ENCODE measurements at places on chromosomes 1 and 21.
A peak's percentile ranks its signal among the peaks of the same experiment; 100 is the strongest.

DNA sequence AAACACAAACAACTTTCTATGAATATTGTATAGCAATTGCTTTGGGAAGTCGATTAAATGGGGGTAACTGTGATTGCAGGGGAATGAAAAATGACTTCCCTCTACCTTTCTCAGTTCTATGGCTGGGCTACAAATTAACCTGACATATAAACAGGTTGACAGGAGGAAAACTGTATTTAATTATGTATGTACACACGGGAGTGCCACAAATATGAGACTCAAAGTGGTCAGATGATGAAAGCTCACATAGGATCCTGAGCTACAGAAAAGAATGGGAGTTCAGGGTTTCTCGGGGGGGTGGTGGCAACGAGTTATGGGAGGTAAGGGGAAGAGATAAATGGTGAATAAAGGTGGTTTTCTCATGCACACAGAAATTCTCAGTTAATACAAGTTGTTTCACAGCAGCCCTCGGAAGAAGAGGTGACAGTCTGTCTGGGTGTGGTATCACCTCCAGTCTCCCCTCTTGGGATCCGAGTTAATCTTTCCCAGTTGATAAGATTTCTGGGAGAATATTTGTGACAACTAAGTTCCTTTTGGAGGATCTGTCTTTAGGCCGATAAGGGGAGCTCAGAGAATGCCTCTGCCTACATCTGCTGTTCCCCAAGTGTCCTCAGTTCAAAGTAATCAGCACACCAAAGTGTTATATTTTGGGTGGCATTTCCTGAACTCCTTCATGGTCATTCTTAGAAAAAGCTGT, 26.3 kb downstream of the GADD45A start:
- DNase-seq = no peak

- no peak for DNase-seq
Observed at GRCh38 chr21:42659416-42660117, 6.1 kb downstream of the PDE9A start.

DNA sequence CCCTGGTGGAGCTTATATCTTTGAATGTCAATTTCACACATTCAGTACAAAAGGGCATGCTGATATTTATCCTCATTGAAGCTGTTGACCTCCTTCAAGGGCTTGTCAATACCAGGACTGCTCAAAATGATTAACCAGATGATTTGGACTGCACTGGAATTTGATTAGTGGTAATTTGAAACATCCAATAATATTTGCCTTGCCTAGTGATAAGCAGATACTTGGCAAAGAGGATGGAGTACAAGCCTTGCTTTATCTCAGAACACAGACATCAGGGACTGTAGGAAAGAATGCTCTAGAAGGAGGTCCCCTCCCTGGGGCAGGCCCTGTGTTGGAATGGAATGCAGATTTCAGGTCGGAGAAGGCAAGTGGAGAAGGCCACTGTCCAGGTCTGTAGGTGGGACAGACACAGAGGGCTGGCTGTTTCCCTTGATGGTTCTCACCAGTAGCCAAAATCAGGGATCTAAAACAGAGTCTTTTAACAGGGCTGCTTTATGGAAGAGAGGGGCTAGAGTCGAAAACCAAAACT, 64.8 kb upstream of the ZNF648 start:
- no peak for DNase-seq

DNA sequence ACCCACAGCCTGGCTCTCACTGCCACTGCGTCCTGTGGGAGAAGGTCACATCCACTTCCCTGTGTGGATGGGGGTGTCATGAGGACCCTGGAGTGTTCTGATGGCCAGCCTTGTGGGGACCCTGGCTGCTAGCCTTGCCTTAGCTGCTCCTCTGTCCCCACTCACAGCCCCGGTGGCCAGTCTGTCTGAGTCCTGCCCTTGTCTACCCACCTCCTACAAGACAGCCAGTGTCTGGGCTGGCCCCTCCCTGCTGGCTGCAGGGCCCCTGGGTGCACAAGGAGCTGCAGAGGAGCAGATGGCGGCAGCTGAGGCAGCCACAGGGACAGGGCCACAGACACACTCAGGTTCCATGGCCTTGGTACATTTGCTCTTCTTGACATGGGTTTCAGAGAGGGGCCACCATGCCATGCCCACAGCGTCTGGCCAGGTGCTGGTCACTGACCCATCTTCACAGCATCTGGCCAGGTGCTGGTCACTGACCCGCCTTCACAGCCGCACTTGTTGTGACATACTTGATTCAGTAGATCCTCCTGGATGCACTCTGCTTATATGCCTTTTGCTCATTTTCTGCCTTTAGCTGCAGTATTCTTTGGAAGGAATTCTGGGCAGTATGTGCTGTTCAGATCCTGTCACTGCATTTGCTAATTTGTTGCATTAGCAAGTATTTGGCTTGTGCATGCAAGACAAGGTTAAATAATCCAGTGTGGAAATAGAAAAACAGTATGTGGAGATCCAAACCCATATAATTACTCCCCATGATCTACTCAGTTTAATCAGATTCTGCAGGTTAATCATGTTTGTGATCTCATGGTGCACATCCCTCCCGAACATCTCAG, 157.8 kb downstream of the PCBP3 start:
- no peak for DNase-seq

DNA sequence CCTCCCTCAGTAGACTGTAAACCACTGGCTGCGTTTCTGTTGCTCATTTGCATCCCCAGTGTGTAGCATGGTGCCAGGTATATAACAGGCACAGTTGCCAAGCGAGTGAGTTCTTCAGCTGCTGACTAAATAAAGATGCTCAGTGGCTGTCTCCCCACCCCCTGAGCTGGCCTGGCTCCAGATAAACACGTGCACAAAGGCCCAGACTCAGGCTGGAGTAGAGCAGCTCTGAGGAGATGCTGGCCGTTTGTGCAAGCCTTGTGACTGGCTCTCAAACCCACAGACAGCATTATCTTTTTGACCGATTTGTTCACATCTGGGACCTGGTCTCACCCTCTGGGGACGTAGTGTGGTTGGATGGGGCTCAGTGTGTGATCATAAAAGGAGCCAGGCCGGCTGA, 7.1 kb downstream of the CHRNB2 start:
- no peak for DNase-seq

GRCh38 chr21:44537930-44538911, 1.8 kb downstream of the KRTAP10-1 start:
- DNase-seq = no peak

DNA sequence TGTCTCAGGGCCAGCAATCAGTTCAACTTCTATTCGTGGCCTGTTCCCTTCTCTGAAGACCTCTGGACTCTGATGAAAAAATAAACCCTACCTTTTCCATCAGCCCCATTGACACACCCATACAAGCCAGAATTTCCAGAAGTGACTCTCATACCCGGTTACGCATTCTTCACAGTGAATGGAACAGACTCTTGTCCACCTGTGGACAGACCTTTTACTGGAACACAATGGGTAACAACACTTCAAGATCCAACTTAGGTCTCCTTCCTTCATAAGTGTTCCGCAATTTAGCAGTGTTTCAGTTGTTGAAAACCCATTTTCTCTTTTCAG, 2.6 kb upstream of the NPL start:
- DNase-seq = no peak

DNA sequence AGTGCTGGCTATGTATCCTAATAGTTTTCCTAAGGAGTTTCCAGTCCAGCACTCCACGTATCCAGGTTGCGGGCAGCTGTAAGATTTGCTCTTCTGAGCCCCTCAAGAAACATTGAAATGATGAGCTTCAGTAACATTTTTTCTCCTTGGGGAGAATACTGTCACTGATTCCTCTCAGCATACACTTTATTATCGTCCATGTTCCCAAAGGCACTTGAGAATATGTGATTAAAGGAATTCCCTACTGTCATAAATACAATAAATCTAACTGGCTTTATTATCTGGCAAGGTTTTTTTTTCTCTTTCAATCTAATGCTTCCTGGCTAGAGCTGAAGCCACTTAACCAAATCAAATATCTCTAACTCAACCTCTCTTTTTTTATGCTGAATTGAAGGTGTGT, 359.2 kb upstream of the PKN2 start:
- DNase-seq = no peak

DNA sequence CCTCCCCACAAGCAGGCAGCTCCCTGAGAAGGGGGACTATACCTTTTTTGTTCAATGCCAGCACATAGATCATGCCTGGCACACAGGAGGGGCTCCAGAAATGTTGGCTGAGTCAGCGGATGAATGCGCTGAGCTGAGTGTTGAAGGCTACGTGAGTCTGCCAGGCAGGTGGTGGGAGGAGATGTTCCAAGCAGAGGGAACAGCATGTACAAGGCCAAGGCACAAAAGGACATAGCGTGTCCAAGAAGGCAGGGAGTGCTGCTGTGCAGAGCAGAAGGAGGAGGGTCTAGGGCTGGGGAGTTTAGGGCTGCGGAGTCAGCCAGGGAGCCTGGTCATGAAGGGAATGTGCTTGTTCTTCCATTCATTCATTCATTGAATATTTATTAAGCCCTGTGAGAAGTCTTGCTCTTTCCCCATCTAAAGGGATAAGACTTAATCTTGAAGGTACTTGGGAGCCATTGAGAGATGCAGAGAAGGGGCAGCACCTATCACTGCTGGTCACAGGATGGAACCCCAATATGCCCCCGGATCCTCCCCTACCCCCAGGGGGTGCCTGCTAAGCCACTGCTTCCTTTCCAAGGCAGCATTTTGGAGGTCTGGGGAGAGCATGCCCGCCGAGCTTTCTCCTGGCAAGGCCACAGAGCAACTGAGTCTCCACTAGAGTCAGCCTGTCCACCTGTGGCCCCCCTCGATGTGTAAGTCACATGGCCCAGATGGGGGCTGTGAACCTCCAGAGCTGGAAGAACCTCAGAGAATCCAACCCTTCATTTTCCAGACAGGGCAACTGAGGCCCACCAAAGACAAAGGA, 31.2 kb upstream of the LAPTM5 start:
- DNase-seq = no peak

GRCh38 chr21:42093991-42094421, 22.9 kb downstream of the UMODL1 start:
- no peak for DNase-seq

DNA sequence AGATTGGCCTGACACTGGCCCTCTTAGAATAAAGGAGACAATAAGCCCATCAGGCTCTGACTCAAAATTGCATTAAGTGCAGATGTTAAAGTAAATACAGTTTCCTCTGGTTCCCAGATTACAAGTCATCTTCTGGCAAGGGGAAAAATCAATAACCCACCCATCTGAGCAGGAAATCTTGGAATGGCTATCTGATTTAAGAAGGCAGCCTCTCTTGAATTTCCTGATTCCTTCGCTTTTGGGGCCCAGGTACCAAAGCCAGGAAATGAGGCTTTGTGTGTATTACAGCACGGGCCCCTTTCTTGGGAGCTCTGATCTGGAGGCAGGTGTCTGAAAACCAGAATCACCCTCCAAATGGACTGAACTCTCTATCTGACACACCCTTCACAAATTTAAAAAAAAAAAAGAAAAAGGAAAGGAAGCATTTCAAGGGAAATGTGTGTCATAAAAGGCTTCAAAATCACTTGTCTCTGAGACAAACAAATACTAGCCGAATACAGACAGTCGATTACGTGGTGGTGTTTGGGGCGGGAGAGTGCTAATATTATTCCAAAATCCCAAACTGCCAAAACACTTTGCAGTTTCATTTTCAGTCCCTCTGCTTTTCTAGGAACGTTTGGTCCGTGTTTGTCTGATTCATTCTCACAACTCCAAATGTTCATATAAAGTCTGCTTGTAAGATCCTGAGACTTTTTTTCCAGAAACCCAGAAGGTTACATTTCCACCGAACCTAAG, 240.9 kb upstream of the CAMK1G start:
- no peak for DNase-seq

GRCh38 chr1:109802136-109802900, 38.6 kb upstream of the EPS8L3 start:
- peak; percentile 32 for DNase-seq

DNA sequence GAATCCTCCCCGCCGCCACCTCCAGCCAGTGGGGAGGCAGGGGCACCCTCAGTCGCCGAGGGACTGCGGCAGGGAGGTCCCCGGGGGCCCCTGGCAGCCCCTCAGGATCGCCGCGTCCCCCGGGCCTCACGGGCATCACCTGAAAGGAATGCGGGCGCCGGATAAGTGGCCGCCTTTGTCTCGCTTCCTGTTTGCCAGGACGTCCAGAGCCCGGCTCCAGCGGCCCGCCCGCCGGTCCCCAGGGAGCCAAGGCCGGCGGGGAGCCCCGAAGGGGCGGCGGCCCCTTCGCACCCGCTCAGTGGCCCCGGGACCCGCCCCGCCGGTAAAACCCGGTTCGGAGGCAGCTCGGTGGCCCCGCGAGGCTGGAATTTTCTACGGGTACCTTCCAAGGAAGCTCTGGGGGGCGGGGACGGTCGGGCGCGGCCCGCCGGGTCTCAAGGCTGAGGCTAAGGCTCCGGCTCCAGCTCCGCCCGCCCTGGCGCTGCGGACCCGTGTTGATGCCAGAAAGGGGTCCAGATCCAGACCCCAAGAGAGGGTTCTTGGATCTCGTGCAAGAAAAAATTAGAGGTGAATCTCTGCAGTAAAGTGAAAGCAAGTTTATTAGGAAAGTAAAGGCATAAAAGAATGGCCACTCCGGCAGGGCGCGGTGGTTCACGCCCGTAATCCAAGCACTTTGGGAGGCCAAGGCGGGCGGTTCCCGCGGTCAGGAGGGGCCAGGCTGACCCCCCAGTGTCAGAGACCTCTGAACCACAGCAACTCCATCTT, 12.6 kb downstream of the TINAGL1 start:
- no peak for DNase-seq

DNA sequence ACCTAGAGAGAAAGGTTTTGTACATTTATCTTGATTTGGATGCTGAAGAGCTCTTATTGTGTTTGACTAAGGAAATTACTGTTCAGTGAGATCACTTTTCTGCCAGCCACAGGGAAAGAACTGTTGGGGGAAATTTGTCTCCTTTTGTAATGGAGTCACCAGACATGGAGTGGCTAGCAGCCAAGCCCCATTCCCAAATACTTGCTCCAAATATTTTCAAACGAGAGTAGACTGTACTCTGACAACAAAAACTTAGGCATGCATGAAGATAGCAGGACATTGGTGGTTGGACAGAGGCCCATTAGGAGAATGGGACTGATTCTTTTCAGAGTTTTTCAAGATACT, 21.1 kb downstream of the IPO9 start:
- DNase-seq = no peak

DNA sequence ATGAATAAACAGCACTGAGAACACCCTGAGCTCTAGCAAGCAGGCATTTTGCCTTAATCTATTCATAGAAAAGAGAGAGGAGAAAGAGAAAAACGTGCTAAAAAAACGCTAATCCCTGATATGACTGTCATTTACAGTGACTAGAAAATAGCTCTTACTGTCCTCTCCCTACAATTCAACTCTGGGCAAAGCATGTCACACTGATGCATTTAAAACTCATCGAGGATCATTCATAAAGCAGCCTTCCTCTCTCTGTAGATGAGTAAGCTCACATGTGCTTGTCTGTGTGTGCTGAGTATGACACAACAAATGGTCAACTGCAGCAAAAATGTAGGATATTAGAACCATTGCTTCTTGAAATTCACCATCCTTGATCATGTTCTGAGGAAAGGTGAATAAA, 109.0 kb downstream of the SGIP1 start:
- DNase-seq = no peak

Data from stimulated activated CD4-positive, alpha-beta T cell treated with anti-CD3 and anti-CD28 coated beads, Interleukin-4, amount 100 ng/mL, for 1 hour (primary cell).